Neuronal stem cell (in vitro differentiated cells): ENCODE measurements at places on chromosomes 1 and 21.

DNA sequence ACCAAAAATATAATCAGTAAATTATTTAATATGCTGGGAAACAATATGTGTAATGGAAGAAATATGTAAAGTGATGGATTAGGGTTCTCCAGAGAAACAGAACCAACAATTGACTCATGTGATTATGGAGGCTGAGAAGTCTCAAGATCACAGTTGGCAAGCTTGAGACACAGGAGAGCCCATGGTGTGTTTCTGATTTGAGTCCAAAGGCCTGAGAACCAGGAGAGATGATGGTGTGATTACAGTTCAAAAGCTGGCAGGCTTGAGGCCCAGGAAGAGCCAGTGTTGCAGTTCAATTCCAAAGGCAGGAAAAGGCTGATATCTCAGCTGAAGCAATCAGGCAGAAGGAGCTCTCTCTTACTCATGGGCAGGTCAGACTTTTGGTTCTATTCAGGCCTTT, 138.8 kb upstream of the NBPF11 start:
- no peak for DNase-seq

DNA sequence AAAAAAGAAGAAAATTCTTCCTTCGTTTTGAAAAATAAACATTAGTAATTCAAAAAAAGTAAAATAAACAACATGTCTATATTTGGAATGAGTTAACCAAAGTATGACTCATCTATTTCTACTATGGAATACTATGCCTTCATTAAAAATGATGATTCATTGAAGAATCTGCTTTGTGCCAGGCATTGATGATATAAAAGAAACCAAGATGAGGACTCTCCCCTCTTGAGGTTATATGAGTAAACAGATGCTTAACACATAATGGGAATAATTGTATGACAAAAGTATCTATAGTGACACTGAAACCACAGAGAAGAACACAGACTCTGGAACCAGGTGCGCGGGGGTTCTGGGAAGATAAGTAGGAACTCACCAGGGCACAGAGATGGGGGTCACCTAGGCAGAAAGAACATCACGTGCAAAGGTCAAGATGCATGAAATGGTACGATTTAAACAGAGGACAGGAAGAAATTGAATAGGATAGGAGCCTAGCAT, 18.8 kb downstream of the ELF3 start:
- DNase-seq: no peak

DNA sequence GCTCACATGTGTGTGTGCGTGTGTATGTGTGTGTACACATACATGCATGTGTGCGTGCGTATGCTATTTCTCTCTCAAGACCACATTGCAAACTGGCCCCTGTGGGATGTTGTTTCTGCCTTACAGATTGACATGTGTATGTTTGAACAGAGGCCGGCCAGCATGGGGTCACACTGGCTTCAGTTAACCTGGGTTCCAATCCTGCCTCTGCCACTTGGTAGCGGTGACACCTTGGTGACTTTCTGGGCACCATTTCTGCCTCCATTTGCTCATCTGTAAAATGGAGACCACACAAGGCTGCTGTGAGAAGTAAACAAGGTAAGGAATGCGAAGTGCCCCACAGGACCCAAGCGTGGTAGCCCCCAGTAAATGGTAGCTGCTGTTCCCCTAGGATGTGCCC, 51.7 kb downstream of the TCP10L start:
- DNase-seq: no peak

DNA sequence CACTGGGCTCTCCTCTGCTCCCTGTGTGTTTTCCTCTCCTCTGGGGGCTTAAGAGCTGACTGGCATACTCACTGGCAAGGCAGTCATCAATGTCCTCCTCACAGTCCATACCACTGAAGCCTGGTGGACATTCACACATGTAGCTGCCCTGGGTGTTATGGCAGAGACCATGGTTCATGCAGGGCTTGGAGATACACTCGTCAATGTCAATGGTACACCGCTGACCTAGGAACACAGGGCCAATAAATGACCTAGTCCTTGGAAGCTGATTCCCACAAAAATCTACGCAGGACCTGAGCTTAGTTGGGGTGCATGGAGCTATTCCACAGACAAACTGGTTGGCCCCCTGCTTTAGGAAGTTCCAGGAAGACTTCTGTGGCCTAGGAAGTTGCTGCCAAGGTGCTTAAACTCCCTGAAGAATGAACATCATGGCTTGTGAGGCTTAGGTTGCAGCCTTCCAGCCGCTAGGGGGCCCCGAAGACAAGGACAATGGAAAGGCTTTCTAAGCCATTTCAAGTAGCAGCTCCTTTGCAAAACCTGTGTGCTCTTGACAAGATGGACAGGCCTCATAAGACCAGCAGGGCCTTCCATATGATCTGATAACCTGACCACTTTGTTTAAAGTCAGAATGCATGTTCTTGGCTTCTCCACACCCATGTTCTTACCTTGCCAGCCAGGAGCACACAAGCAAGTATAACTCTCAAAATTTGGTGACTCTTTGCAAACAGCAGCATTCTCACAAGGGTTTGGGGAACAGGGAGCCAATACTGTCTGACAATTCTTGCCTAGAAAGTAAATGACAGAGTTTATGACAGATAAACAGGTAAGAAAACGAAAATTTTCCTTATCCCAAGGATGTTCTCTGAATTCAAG, 52.3 kb upstream of the ADAM30 start:
- peak; percentile 64 for DNase-seq

GRCh38 chr1:40796939-40797667, 13.5 kb downstream of the KCNQ4 start:
- no peak for DNase-seq

- no peak for DNase-seq
These were observed 43.4 kb downstream of the KIF1B start for GRCh38 chr1:10253755-10254154.

- no peak for DNase-seq
These were observed 9.3 kb upstream of the DCAF6 start for GRCh38 chr1:167927046-167927754.

DNA sequence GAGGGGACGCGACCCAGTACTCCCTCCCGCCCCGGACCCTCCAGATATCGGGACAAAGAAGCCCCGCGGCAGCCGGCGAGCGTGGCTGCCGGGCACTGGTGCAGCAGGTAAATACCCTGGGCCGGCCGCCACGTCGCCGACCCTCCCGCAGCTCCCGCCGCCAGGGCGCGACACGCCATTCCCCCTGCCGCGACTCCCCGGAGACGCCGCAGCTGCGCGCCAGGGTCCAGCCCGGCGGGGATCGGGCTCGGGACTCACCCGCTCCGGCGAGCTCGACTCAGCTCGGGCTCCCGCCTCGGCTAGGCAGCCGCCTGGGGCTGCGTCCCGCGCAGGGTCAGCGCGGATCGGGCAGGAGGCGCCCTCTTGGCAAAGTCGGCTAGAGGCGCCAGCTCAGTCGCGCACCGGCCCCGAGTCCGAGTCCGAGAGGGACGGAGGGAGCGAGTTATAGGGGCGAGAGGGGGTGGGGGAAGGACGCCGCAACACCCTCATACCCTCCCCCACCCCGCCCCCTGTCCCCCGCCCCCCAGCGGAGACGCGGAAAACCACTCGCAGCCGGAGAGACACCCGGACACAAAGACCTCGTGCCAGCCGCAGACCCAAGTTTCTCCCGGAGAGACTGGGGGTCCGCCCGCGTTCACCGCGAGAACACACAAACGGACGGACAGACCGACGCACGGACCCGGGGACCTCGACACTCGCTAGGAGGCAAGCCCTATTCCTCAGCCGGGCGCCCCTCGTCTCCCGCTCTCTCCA, 985 bp downstream of the SYT6 start:
- no peak for DNase-seq

DNA sequence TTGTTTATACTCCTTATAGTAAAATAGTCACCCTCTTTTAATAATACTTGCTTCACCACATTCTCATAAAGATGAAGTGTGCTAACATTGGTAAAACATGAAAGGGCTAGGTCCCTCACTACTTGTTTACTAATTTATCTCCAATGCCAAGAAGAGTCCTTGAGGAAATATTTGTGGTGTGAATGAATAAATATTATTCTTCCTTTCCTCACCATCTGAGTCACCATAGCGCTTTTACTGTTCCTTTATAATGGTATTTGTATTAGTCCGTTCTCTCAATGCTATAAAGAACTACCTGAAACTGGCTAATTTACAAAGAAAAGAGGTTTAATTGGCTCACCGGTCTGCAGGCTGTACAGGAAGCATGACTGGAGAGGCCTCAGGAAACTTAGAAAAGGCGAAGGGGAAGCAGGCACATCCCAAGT, 222.8 kb upstream of the ZRANB2 start:
- no peak for DNase-seq

DNA sequence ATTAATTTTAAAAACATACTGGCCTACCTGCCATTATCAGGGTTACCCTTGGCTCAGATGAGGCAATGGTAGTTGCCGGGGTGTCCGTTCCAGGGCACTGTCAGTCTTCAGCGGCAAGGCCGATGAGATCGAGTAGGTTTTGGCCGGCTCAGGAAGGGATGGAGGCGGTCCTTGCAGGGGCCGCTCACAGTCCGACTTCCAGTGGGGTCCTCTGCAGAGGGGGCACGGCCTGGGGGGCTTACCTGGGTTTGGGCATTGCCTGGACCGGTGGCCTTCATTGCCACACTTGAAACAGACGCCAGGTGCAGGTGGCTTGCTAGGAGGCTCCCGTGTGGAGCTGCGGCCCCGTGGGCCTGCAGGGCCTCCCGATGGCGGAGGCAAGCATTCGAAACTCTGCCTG, 2.5 kb downstream of the ERVH48-1 start:
- DNase-seq: no peak

- no peak for DNase-seq
These were observed 26.9 kb upstream of the C1orf21 start for GRCh38 chr1:184359909-184360308.

DNA sequence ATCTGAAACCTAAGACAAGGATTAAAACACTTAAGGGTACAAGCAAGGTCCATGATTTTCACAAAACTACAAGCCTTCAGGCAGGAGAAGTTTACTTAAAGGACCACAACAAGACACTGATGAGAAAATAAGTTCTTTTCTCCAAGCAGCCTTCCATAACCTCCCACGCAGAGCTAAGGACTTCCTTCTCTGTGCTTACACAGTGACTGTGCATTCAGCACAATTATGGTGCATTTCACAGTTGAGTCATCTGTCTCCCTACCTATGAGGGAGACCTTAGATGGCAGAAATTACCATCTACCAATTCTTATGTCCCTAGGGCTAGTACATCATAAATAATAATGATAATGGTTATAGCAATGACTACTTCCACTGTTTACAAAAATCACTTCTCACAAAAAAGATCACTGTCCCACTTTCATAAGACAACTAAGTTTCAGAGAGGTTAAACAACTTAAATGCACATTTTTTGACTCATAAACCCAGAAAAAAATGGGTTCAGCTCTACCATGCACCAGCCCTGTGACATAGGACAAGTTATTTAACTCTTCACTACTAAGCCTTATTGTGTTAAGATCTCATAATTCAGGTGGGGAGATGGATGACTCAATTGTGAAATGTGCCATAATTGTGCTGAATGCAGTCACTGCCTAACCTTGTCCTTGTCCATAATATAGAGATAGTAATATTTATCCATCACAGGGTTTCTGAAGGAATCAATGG, 45.3 kb downstream of the TARBP1 start:
- DNase-seq: no peak

DNA sequence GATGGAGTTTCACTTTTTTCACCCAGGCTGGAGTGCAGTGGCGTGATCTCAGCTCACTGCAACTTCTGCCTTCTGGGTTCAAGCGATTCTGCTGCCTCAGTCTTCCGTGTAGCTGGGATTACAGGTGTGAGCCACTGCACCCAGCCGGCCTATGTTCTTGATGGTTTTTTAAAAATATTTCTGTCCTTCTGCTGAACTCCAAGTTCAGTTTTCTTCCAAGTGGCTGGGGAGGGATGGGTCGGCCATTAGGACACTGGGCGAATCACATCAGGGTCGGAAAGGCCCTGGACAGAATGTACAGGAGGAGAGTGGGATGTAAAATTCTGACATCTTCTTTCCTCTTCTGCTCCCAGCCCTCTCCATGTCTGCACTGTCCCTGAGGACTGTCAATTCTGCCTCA, 289.6 kb downstream of the PTPRU start:
- DNase-seq: no peak

GRCh38 chr1:60078182-60078581, 4.6 kb upstream of the C1orf87 start:
- DNase-seq: no peak

DNA sequence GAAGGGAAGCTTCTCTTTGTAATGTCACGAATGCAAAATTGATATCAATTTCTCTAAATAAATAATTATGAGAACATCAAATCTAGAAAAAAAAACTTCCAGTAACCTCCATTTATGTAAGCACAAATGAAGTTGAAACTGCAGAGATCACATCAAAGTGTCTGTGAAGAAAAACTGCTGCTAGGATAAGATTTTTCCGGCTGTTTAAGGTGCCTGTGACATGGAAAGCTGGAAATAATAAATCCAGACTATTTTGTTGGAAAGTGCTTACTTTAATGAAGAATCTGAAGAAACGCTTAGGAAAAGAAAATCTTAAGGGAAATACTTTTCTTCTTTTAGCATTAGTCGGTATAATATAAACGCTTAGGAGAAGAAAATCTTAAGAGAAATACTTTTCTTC, 57.0 kb downstream of the CHRM3 start:
- DNase-seq: no peak

- DNase-seq: no peak
These were observed 54.1 kb downstream of the MRPL37 start for GRCh38 chr1:54254055-54254454.

GRCh38 chr1:243447347-243447746, 191.5 kb downstream of the SDCCAG8 start:
- DNase-seq: no peak

DNA sequence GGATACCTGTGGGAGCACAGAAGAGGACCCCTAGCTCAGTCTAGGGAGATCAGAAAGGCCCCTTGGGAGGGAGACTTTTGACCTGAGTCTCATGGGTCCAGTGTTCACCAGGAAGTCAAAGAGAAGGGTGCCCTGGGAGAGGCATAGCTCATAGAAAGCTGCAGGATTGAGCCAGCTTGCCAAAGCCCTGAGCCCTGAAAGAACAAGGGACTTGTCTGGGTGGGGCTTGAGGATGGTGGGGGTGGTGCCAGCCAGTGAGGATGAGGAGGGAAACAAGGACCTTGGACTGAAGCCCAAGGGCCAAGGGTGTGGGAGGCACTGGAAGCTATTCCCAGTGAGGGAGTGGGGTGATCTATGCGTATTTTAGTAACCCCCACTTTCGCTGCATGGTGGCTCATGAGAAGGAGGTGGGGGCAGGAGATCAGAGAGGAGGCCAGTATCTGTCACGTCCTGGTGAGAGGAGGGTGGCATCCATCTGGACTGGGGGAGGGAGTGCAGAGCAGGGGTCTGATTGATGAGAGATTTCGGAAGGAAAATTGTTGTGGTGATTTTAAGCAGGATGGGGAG, 28.4 kb downstream of the DMBX1 start:
- DNase-seq: no peak

GRCh38 chr1:997713-997992, 2.2 kb downstream of the HES4 start:
- DNase-seq: no peak

- DNase-seq: no peak
These were observed 19.6 kb upstream of the ACTRT2 start for GRCh38 chr1:3001471-3002348.

- DNase-seq: no peak
These were observed 485.7 kb downstream of the NUF2 start for GRCh38 chr1:163807331-163808049.
